PC-9 (cell line): ENCODE measurements at places on chromosomes 7 and 10.

DNA sequence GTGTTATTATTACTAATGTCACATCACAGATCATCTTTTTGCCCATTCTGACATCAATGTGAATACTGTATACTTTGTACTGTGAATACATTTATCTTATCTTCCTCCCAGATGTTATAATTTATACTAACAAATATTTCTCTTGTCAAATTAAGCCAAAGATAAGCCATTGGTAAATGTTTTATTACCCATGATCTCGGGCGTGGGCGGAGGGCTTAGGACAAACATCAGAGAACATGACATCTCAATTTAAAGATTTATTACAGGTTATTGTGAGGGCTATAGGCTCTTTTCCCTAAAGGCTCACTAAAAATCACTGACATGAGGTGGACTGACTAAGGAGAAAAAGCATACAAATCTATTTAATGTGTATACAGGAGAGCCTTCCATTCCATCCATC, 58.2 kb upstream of the DGKB start:
- no peaks in the 10 kb centered on the region for H3K4me1 ChIP-seq
- H3K27ac ChIP-seq, result no peak overlapping the region
- H3K27me3 ChIP-seq, result no peaks in the 10 kb centered on the region
- no peaks in the 10 kb centered on the region for H3K36me3 ChIP-seq
- H3K4me3 ChIP-seq, result no peak overlapping the region
- no peak for DNase-seq

DNA sequence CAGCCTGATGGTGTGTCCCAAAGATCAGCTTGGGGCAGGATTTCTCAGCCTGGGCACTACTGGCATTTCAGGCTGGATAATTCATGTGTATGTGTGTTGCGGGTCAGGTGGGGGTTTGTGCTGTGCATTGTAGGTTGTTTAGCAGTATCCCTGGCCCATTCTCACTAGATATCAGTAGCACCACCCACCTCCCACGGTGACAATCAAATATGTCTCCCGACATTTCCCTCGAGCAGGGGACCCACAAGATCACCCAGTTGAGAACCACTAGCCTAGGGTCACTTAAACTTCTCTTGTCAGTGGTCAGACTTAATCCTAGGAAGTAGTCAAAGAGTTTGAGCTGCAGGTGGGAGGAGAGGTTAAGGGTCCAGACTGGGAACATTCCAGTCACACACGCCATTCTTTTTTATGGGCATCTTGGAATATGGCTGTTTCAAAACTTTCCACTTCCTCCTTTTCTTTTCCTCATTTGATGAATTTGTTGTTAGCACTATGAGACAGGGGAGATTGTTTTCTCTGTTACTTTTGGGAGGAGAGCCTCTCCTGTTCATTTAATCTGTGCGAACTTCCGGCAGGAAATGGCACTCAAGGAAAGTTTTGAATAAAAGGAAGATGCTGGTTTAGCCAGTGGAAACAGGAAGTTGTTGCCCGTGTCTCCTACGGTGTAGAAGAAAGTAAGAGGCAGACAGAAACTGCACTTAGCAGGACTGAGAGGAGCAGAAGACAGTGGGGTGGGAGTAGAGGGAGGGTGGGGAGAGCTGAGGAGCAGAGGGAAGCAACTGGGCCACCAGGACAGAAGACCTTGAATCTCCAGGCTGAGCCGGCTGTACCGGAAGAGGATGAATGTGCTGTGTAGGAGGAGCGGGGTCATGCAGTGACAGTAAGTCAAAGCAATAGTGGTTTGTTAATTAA, 17.6 kb upstream of the EXOC6 start:
- no peak overlapping the region for H3K27ac ChIP-seq

- DNase-seq, result no peak
- H3K27me3 ChIP-seq, result no peaks in the 10 kb centered on the region
- H3K4me3 ChIP-seq, result no peak overlapping the region
- H3K36me3 ChIP-seq, result no peaks in the 10 kb centered on the region
- peaks cover 18% of the 10 kb centered on the region for H3K4me1 ChIP-seq
- H3K27ac ChIP-seq, result no peak overlapping the region
These were observed 262.8 kb downstream of the ZEB1 start for GRCh38 chr10:31581741-31582323.

DNA sequence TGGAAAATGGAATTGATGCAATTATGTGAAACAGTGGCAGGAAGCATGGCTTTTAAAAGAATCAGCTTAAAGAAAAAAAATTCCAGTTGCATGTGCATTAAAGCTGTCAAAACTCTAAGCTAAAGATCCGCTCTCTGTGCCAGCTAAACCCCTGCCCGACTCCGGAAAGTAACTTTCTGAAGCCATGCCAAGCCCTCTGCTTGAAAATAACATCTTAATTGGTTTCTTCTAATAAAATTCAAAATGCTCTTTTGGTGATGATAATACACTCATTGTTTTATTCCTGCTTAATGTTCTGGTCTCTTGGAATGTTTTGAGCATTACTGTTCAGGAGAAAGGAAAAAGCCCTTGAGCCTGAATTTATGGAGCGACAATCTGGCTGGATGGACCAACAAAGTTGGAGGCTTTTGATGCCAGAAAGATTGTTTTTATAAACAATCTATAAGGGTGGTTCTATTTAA, 11.7 kb downstream of the SEMA3C start:
- H3K36me3 ChIP-seq, result no peaks in the 10 kb centered on the region
- H3K4me1 ChIP-seq, result no peaks in the 10 kb centered on the region
- no peak overlapping the region for H3K27ac ChIP-seq
- H3K27me3 ChIP-seq, result no peaks in the 10 kb centered on the region
- no peak for DNase-seq
- H3K4me3 ChIP-seq, result no peak overlapping the region

GRCh38 chr7:128121711-128122530, 90.7 kb upstream of the LRRC4 start:
- no peaks in the 10 kb centered on the region for H3K27me3 ChIP-seq
- H3K4me3 ChIP-seq, result no peak overlapping the region
- no peaks in the 10 kb centered on the region for H3K36me3 ChIP-seq

DNA sequence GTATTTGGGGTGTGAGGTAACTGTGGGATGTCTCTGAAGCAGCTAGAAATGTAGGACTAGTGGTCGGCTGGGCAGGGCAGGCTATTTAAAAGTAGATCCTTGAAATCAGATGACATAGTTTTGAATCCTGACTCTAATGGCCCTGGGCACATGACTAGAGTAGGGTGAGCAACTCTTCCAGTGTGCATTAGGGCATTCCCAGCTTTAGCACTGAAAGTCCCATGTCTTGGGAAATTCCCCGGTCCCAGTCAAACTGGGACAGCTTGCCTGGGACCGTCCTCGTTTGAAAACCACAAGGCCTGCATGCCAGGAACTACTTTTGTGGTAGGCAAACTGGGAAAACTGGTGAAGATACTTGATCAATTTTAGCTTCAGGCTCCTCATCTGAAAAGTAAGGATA, 255.3 kb downstream of the PTEN start:
- H3K4me3 ChIP-seq, result no peak overlapping the region
- no peaks in the 10 kb centered on the region for H3K27me3 ChIP-seq
- H3K36me3 ChIP-seq, result no peaks in the 10 kb centered on the region
- H3K4me1 ChIP-seq, result no peaks in the 10 kb centered on the region; the same call in 1 of the 2 replicates
- no peak for DNase-seq

- peaks cover 22% of the 10 kb centered on the region for H3K4me1 ChIP-seq
- H3K27me3 ChIP-seq, result no peaks in the 10 kb centered on the region
- H3K36me3 ChIP-seq, result 0 out of 2 replicates have a peak, but pooled peaks cover 6% of the 10 kb centered on the region
- H3K4me3 ChIP-seq, result no peak overlapping the region
These were observed 190.4 kb downstream of the SLC25A13 start for GRCh38 chr7:96131525-96131924.

GRCh38 chr7:125358551-125359167, 429.0 kb upstream of the POT1 start:
- H3K27ac ChIP-seq, result no peak overlapping the region
- H3K36me3 ChIP-seq, result no peaks in the 10 kb centered on the region
- H3K4me3 ChIP-seq, result no peak overlapping the region
- DNase-seq, result no peak

DNA sequence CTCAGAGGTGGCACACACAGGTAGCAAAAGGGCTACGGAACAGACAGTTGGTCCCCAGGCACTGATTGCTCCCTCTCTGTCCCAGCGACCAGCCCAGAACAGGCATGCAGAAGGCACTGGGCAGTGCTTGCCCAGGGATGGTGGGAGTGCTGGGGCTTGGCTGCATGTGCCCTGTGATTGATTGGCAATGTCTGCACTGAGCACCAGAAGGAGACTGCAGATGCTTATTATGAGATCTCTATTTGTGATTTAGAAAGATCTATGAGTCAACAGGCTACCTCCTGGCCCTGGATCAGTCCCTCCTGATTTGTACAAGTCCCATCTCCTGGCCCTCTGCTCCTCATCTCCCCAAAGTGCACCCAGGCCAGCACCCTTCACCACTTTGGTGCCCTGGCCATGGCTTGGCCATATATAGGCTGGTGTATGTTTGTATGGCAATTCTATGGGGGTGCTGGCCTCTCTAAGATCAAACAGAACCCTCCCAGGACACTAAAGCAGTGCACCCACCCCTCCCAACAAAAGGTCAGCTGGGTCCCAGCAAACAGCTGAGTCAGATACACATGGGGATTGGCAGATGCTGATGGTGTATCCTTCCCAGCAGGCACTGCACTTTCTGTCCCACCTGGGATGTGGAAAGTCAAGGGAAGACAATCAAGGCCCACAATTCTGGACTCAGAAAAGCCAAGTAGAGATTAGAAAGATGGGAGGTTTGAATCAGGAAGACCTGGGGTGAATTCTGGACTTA, 30.9 kb downstream of the CAMK2B start:
- no peak overlapping the region for H3K27ac ChIP-seq
- no peaks in the 10 kb centered on the region for H3K4me1 ChIP-seq
- peaks cover 73% of the 10 kb centered on the region for H3K27me3 ChIP-seq
- H3K4me3 ChIP-seq, result no peak overlapping the region

DNA sequence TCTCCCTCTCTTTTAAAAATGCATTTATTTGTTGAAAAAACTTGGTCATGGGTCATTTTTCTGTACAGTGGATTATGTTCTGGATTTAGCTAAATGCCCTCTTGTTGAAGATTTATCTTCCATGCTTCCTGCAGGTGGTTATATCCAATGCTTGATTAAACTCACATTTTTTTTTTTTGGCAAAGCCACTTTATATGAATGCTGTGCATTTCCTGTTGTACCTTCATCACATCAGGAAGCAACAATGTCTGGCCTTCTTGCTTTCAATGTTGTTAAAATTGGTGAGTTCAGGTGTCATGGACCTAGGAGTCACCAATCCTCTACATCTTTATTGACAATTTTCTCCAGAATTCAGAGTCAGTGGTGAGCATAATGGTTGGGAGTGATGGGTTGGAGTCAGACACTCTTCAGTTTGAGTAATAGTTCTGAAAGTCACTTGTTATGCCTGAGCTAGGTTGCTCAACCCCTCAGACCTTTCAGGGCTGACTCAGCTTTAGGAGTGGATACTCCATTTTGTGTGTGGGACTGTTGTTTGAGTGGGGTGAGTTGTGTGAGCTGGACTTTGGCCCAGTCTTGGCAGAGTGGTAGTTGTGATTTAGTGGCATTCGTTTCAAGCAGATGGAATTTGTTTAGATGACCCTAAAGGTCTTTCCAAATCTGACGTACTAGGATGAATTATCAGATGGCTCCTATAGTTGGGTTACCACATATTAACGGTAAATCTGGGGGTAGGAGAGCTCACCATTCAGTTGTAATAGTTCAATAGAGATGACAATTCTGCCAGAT, 213.5 kb upstream of the ZNF32 start:
- peaks cover 21% of the 10 kb centered on the region for H3K27me3 ChIP-seq
- DNase-seq, result no peak
- no peaks in the 10 kb centered on the region for H3K36me3 ChIP-seq
- H3K27ac ChIP-seq, result no peak overlapping the region

- no peak overlapping the region for H3K4me3 ChIP-seq
- peaks cover 23% of the 10 kb centered on the region for H3K4me1 ChIP-seq
- no peak overlapping the region for H3K27ac ChIP-seq
- no peak for DNase-seq
- no peaks in the 10 kb centered on the region for H3K36me3 ChIP-seq
These were observed 45.8 kb downstream of the EEPD1 start for GRCh38 chr7:36198854-36199266.

- H3K27ac ChIP-seq, result no peak overlapping the region
- H3K4me3 ChIP-seq, result no peak overlapping the region
- no peaks in the 10 kb centered on the region for H3K36me3 ChIP-seq
- DNase-seq, result no peak
- H3K27me3 ChIP-seq, result peaks cover 26% of the 10 kb centered on the region
- H3K4me1 ChIP-seq, result no peaks in the 10 kb centered on the region
These were observed 140.9 kb downstream of the ADCYAP1R1 start for GRCh38 chr7:31192986-31193385.

- no peak overlapping the region for H3K4me3 ChIP-seq
- no peak for DNase-seq
- no peaks in the 10 kb centered on the region for H3K4me1 ChIP-seq
- H3K27me3 ChIP-seq, result no peaks in the 10 kb centered on the region
These were observed 5.1 kb downstream of the BLNK start for GRCh38 chr10:96266118-96266770.

DNA sequence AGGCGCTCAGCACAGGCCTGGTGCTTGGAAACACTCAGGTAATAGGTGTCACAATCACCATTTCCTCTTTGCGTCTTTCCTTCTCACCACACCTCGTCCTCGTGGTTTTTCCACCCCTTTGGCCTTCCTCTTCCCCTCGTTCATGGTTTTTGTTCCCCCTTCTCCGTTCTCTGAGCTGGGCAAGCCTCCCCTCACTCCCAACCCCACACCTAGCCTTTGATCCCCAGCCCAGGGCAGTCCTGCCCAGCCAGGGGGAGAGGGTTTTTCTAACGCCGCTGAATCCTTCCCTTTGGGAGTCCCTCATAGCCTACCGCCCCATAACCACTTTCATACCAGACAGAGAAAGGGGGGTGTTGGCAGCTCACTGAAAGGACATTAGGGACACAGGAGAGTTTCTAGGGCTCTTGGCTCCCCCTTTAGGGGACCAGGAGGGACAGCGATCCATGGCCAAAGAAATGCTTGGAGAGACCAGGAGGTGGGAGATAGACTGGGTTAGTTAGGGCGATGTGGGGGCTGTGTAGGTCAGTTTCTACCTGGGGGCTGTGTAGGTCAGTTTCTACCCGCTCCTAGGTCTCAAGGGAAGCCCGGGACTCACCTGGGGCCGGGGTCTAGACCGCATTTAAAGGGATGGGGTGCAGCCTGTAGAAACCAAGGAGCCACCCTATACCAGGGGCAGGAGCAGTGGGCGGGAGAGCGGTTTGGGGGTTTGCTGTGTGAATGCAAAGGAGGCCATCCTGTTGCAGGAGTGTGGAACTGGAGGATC, 1.4 kb downstream of the EPHB4 start:
- H3K36me3 ChIP-seq, result no peaks in the 10 kb centered on the region
- no peak overlapping the region for H3K27ac ChIP-seq
- DNase-seq, result no peak
- H3K27me3 ChIP-seq, result no peaks in the 10 kb centered on the region
- peaks cover 12% of the 10 kb centered on the region; the same call in 1 of the 2 replicates for H3K4me1 ChIP-seq

DNA sequence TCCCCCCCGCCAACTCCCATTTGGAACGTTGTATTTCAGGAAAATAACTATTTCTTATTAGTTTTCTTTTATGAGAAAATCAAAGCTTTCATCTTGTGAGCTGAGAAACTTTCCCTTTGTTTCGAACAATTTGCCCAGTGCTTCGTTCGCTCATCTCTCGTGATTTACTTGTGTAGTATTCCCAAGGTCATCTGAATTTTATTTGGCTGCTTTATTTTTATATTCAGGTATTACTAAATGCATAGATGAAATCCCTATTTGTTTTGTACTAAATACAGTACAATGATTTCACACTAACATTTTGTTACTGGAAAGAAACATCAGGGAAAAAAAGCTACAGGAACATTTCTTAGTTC, 12.0 kb upstream of the EBLN1 start:
- peak overlapping the region; percentile 82 for H3K4me3 ChIP-seq
- H3K36me3 ChIP-seq, result no peaks in the 10 kb centered on the region
- 0 out of 2 replicates have a peak overlapping the region, but pooled peaks have one; percentile 5 for H3K27ac ChIP-seq
- H3K27me3 ChIP-seq, result no peaks in the 10 kb centered on the region
- DNase-seq, result no peak
